CD8-positive, alpha-beta memory T cell (primary cell): ENCODE measurements at places on chromosomes 4 and X.

DNA sequence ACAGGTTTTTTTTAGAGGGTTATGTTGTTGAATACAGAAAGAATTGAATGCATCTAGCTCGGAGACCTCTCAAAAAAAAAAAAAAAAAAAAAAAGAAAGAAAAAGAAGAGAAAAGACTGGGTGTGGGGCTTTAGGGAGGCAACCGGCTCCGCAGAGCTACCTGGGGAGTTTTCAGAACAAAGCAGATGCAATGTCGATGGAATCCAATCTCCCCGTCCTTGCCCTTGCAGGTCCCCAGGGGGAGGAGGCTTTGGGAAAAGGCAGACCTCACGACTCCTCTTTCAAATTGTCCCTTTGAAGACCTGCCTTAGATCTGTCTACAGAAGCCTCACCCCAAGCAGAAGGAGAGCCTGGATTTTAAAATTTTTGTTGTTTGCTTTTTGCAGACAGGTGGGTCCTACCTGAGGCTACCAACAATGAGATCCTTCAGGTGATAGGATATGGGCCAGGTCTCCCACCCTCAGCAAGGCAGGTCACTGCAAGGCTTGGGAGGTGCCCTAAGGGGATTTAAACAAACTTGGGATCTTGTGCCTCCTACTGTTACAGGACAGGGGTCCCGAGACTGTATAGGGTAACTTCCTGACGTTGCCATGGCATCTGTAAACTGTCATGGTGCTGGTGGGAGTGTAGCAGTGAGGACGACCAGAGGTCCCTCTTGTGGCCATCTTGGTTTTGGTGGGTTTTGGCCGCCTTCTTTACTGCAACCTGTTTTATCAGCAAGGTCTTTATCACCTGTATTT lies 75.2 kb upstream of the PRKX start:
- DNase-seq: peak; percentile 8
- no peaks in the 10 kb centered on the region for H3K27me3 ChIP-seq
- H3K4me3 ChIP-seq: no peak overlapping the region

DNA sequence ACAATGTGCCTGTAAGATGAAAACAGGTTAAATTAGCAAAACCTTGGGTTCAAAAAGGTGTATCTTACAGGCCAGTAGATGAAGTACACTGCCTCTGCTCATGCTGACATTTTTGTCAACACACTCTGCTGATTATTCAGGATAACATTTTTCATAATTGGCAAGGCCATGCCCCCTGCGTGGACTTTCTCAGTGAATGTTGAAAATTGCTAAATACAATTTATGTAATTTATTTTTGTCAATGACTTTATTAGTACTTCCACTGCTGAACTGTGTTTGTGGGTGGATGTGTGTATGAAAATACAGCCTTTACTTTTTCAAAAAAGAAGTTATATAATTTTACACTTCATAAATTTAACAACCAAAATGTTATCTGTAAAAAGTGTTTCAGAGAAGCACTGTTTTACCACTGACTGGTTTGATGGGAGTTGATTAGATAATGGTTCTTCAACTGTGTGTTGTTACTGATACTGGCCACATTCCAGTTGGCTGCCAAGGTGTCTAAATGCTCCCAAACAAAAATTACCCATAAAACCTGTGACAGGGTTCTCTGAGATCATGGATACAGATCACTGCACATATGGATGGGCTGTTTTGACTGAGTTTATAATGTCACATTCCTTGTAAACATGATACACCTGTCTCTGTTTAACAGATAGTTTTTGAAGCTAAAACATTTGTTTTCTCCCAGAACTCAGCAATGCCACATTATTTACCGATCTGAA lies 151.9 kb upstream of the SLC7A11 start:
- H3K4me1 ChIP-seq: no peaks in the 10 kb centered on the region
- H3K27me3 ChIP-seq: no peaks in the 10 kb centered on the region
- H3K27ac ChIP-seq: no peak overlapping the region
- H3K36me3 ChIP-seq: no peaks in the 10 kb centered on the region

DNA sequence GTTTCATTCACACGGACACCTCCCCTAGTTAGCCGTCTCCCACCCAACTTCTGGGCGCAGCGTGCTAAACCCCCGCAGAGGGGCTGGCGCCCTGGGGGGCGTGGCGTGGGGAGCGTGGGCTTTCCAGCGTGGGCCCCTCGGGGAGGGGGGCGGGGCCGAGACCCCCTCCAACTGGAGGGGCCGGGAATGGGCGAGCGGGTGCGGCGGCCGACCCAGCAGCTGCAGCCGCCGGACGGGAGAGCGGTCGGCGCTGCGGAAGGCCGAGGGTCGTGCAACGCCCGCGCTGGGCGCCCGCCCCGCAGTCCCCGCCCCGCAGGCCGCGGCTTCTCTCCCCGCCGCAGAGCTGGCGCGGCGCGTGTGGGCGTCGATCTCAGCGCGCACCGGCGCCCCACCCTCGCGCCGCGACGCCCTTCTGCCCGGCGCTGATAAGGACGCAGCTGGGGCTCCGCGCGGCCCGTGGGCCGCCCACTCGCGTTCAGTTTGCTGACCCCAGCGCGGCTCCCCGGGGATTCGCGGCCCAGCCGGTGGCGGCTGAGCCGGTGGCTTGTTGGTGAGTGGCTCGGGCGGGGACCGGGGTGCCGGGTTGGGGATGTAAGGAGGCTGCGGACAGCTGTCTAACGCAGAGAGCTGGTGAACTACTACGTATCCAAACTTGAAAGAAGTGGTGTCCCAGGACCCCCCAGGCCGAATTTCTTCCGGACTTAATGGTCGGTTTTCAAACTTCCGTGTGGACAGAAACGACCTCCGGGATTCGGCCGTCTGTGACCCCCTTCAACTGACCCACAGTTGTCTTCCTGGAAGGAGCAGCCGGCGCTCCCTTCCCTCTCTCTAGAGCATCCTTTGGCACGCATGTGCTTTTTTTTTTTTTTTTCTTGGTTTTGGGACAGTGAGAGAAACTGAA lies 1.5 kb downstream of the FHDC1 start:
- H3K27me3 ChIP-seq: peaks cover 19% of the 10 kb centered on the region
- no peak for DNase-seq
- H3K36me3 ChIP-seq: no peaks in the 10 kb centered on the region
- H3K4me1 ChIP-seq: peaks cover 6% of the 10 kb centered on the region
- H3K27ac ChIP-seq: peak overlapping the region; percentile 16

DNA sequence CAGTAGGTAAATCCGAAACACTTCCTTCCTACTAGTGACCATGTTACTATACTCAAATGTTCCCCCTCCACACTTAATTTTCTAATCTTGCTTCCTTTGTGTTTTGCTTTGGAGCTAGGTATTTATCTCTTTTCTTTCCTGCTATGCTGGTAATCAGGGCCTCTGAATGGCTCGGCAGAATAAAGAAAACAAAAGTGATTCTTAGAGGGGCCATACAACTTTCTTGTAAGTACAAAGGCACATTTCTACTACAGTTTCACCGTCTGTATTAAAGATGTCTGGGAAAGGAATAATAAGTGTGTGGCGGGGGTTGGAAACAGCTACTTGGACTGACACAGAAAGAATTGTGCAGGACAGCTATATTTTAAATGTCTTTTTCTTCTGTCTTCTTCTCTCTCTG lies 50.3 kb downstream of the GPC3 start:
- H3K4me1 ChIP-seq: no peaks in the 10 kb centered on the region
- DNase-seq: no peak
- no peak overlapping the region for H3K27ac ChIP-seq
- no peaks in the 10 kb centered on the region for H3K27me3 ChIP-seq
- H3K36me3 ChIP-seq: no peaks in the 10 kb centered on the region
- no peak overlapping the region for H3K4me3 ChIP-seq

GRCh38 chr4:48041535-48042137 lies 25.1 kb downstream of the NIPAL1 start:
- H3K4me1 ChIP-seq: peaks cover 32% of the 10 kb centered on the region
- H3K36me3 ChIP-seq: no peaks in the 10 kb centered on the region
- DNase-seq: no peak
- H3K27me3 ChIP-seq: peaks cover 5% of the 10 kb centered on the region
- H3K27ac ChIP-seq: no peak overlapping the region

DNA sequence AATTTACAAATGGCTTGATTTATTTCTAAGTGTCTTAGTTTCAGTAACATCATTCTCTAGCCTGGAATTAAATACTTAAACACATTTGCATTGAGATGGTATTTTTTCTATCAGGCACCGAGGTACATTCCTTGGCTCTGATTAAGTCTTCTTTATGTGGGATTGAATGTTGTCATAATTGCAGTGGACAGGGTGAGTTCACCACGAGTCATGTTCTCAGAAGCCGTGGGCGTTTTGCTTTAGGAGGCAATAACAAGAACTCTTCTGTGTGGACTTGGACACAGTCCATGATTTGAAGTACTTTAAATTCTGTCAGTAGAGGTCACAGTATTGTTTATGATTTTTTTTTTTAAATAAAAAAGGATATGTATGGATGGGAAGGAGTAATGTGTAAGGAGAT lies 57.1 kb upstream of the EFHC2 start:
- no peaks in the 10 kb centered on the region for H3K27me3 ChIP-seq
- H3K4me1 ChIP-seq: no peaks in the 10 kb centered on the region
- no peak for DNase-seq

DNA sequence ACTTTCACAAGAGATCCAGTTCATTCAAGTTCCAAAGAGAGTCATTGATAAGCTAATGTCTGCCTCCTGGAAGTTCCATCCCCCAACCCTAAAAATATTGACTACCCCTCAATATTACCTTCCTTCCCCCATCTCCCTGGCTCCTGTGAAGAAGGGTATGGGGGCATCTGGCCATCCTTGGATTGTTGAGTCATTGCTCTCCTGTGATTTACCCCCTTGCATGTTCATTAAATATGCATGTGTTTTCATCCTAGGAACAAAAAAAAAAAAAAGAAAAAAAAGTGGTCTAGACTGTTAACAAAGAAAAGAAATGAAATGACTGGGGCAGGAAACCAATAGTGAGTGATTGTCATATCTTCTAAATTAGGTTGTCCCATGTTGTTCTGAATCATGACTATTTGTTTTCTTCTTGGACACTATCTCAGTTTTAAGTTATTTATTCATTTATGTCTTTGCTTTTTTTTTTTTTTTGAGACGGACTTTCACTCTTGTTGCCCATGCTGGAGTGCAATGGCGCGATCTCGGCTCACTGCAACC lies 51.9 kb upstream of the HUWE1 start:
- H3K27me3 ChIP-seq: no peaks in the 10 kb centered on the region
- H3K4me1 ChIP-seq: no peaks in the 10 kb centered on the region
- no peak for DNase-seq
- no peak overlapping the region for H3K27ac ChIP-seq
- H3K36me3 ChIP-seq: no peaks in the 10 kb centered on the region

DNA sequence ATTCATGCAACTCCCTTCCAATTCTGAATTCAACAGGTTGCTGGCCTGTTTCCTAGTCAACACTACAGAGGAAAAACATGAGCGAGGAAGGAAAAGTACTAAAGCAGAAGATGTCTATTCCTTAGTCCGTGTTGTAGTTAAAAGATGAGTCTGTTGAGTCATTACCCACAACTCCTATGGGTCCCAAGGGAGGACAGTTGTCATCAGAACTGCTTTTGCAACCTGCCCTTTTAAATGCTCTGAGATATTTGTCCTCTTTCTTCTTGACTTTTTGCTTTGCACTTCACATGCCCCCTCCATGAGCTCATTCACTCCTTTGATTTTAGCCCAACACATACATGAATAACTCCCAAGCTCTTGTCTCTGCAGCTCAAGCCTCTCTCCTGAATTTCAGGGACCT lies 119.2 kb downstream of the CORIN start:
- DNase-seq: no peak
- H3K4me3 ChIP-seq: no peak overlapping the region
- H3K27me3 ChIP-seq: no peaks in the 10 kb centered on the region
- H3K27ac ChIP-seq: no peak overlapping the region
- H3K36me3 ChIP-seq: no peaks in the 10 kb centered on the region

DNA sequence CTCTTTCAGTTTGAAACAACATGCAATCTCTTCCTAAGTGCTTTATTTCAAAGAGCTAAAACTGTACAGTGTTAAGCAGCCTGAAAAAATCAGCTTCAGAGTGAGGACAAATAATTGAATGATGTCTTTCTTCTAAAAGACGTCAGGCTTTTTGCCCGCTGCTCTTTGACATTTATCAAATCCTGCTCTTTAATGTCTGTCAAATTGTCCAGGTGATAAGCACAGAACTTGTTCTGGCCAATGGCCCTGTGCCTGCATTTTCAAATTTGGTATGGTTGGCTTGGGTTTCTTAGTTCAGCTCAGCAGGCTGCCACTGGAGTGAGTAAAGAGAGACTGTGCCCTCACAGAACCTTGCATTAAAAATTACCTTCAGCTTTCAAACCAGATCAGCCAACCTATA lies 712.9 kb upstream of the LCORL start:
- no peaks in the 10 kb centered on the region for H3K4me1 ChIP-seq
- no peak overlapping the region for H3K27ac ChIP-seq
- H3K36me3 ChIP-seq: no peaks in the 10 kb centered on the region
- H3K27me3 ChIP-seq: no peaks in the 10 kb centered on the region
- DNase-seq: no peak
- H3K4me3 ChIP-seq: no peak overlapping the region

- no peaks in the 10 kb centered on the region for H3K36me3 ChIP-seq
- no peaks in the 10 kb centered on the region for H3K27me3 ChIP-seq
- no peak overlapping the region for H3K27ac ChIP-seq
- no peaks in the 10 kb centered on the region for H3K4me1 ChIP-seq
- no peak overlapping the region for H3K4me3 ChIP-seq
Observed at GRCh38 chr4:132809298-132810032, 339.6 kb upstream of the PCDH10 start.

GRCh38 chr4:32884198-32884597 lies 2164.0 kb downstream of the PCDH7 start:
- H3K27me3 ChIP-seq: no peaks in the 10 kb centered on the region
- no peak overlapping the region for H3K27ac ChIP-seq
- DNase-seq: no peak
- H3K4me3 ChIP-seq: no peak overlapping the region

- H3K4me1 ChIP-seq: no peaks in the 10 kb centered on the region
- H3K36me3 ChIP-seq: no peaks in the 10 kb centered on the region
- no peak overlapping the region for H3K4me3 ChIP-seq
- H3K27ac ChIP-seq: no peak overlapping the region
- DNase-seq: peak; percentile 15
Observed at GRCh38 chrX:15242899-15243555, 26.9 kb downstream of the ASB9 start.

DNA sequence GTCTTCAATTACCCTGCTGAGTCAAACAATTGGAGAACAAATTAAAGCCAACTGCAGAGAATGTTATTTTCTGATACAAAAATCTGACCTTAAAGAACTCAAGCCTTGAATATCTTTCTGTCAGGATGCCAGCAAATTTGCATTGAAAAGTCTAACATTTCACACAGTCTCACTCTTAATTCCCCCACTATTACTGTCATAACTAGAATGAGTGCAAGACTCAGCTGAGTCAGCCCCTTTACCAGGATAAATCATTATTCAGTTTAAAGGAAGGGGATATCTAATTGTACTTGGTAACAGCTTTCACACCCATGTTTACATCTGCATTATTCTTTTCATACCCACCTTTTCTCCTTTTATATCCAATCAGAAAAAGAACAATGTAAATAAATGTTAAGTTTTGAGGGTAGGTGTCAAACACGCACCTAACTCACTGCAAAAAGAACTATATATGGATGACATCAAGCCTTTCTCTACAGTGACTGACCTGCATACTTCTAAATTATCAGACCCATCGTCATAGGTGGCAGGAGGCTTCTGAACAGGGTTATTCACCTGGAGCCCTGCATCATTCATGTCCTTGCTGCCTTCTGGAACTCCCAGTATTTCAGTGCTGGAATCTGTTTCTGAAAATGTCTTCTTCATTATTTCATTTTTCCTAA lies 117.4 kb downstream of the TMA16 start:
- no peaks in the 10 kb centered on the region for H3K36me3 ChIP-seq
- H3K4me1 ChIP-seq: no peaks in the 10 kb centered on the region
- no peaks in the 10 kb centered on the region for H3K27me3 ChIP-seq
- no peak overlapping the region for H3K4me3 ChIP-seq
- H3K27ac ChIP-seq: no peak overlapping the region
- DNase-seq: no peak

GRCh38 chr4:53573696-53574095 lies 17.6 kb downstream of the LNX1 start:
- no peaks in the 10 kb centered on the region for H3K36me3 ChIP-seq
- H3K4me1 ChIP-seq: no peaks in the 10 kb centered on the region
- no peak overlapping the region for H3K4me3 ChIP-seq
- H3K27me3 ChIP-seq: no peaks in the 10 kb centered on the region
